CD4-positive, alpha-beta T cell treated with Interleukin-15 for 4 hours (primary cell): ENCODE measurements at places on chromosomes 12 and 14.

- no peak for DNase-seq
Observed at GRCh38 chr14:54788701-54789100, 113.9 kb downstream of the GCH1 start.

DNA sequence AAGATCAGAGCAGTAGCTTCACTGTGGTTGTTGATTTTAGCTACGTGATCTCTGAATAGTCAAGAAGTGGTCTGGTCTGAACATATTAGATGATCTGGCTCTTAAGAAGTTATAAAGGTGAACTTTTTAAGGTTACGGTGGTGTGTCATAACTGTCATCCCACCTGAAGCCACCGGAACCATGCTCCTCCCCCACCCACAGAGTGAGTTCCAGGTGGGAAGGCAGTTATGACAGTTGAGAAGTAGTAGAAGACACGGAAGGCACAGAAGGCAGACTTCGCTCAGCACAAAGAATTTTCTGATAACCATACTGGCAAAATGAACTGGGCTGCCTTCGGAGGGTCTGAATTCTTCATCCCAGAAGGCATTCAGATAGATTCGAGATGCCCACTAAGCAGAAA is 90.0 kb upstream of the RIC8B start:
- no peak for DNase-seq

GRCh38 chr12:129193263-129193871 is 340.1 kb downstream of the GLT1D1 start:
- DNase-seq = no peak

DNA sequence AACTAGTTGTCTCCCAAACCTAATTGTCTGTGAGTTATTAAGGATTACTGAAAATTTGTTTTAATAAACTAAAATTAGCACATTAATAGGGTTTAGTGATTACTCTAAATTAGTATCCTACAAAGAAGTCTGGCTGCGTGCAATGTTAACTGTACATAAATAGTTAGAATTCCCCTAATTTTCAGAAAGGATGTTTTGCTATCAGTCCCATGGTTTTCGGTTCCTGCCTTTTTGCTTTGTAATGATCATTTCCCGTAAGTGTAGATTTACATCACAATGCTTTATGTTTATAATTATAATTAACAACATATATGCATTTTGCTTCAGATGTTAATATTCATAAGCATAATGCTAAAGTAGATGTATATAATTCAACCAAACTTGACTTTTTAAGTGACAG is 19.8 kb upstream of the LYZ start:
- DNase-seq = no peak

DNA sequence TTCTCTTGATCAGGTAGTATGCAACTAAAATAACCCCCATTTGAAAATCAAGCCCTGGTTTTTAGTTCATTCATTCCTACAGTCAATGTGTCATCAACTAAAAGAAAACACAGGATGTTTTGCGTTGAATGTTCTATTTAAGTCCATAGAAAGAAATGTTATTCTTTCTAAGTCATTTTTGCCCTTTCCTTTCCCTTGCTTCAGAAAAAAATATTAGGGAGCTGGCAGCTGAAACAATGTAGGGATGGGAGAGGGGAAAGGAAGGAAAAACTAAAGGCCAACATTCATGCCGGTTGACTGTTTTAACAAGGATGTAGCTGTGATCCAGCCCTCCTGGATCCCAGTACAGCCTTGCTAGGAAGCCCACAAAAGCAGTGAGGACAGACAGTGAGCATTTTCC is 155.1 kb downstream of the BTG1 start:
- no peak for DNase-seq

GRCh38 chr14:51293149-51293911 is 53.3 kb downstream of the TMX1 start:
- DNase-seq = no peak

GRCh38 chr14:101500061-101500460 is 61.2 kb upstream of the DIO3 start:
- no peak for DNase-seq

- no peak for DNase-seq
Observed at GRCh38 chr12:59118356-59118755, 198.1 kb upstream of the LRIG3 start.
